SK-MEL-5 (cell line): ENCODE measurements at places on chromosomes 6 and 20. TPM values are rescaled to one million over a fixed set of nuclear protein-coding genes. Genes with fewer than 3 reads are reported as not detected.

The EMILIN3 gene
- total RNA-seq, result 0.16 and 0.24 TPM in 2 replicates

The SEC63 gene
- 16.0 and 20.3 TPM in 2 replicates for total RNA-seq

- no peak for DNase-seq
These were observed 186.8 kb downstream of the UBE3D start for GRCh38 chr6:82878812-82879211.

- no peak for DNase-seq
These were observed 10.0 kb upstream of the SLC32A1 start for GRCh38 chr20:38714308-38714707.

GRCh38 chr6:85186546-85187175 is 263.2 kb upstream of the NT5E start:
- DNase-seq, result no peak

DNA sequence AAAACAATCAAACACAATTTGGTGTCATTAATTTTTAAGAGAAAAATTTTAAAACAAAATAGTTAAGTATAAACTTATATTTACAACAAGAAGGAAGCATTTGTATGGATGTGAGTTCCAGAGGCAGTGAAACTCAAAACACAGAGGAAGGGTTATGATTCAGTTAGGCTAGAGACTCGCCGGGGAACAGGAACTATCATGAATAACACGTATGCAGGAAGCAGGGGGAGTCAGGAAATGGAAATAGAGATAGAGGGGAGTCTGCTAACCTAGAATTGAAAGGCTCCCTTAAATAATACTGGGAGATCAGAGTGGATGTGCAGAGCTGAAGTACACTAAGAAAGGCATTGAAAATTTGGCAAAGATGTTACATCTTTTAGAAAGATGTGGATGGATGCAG is 14.2 kb upstream of the HLA-DRB1 start:
- DNase-seq, result no peak
